ENCODE measurements at places on chromosomes 11 and 22.

GRCh38 chr22:45630436-45630835 lies 41.2 kb upstream of the ATXN10 start:
- DNase-seq = no peak

GRCh38 chr11:68680541-68681231 lies 3.7 kb upstream of the GAL start:
- DNase-seq = no peak

GRCh38 chr22:17726006-17726927 lies 48.0 kb downstream of the BID start:
- no peak for DNase-seq

GRCh38 chr11:113952070-113952469 lies 22.8 kb upstream of the HTR3A start:
- DNase-seq = no peak
